ENCODE measurements at places on chromosomes 2 and 18.
A peak's percentile ranks its signal among the peaks of the same experiment; 100 is the strongest.

DNA sequence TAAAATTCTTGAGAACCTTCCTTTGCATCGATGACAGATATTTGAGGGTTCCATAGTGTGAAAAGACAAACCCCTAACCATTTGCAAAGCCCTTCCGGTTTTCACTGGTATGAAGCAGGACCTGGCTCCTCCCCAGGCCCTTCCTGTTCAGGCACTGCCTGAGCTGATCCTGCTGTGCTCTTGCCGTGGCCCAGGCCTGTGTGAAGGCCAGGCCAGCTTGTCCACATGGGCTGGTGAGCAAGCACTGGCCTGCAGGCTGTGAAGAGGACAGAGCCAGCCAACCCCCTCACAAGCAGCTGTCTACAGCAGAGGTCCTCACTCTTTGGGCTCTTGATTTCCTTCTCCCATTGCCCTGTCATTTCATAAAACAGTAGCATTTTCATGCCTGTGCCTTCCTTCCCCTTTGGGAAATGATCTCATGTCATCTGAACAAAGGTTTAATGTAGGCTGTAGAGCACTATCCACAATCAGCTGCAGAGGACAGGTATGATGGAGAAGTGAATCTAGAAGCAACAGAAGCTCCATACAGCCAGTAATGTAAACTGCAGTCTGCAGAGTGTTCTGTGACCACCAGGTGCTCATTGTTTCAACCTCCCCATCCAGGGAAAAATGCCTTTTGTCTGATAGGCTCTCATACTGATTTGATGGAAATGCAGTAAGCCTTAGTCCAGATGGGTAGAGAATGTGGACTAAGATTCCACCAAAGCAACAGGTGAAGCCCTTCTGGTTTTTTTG lies 19.8 kb downstream of the MPHOSPH10 start:
- DNase-seq, result no peak

GRCh38 chr2:173898996-173899395 lies 66.2 kb downstream of the SP3 start:
- DNase-seq, result no peak

DNA sequence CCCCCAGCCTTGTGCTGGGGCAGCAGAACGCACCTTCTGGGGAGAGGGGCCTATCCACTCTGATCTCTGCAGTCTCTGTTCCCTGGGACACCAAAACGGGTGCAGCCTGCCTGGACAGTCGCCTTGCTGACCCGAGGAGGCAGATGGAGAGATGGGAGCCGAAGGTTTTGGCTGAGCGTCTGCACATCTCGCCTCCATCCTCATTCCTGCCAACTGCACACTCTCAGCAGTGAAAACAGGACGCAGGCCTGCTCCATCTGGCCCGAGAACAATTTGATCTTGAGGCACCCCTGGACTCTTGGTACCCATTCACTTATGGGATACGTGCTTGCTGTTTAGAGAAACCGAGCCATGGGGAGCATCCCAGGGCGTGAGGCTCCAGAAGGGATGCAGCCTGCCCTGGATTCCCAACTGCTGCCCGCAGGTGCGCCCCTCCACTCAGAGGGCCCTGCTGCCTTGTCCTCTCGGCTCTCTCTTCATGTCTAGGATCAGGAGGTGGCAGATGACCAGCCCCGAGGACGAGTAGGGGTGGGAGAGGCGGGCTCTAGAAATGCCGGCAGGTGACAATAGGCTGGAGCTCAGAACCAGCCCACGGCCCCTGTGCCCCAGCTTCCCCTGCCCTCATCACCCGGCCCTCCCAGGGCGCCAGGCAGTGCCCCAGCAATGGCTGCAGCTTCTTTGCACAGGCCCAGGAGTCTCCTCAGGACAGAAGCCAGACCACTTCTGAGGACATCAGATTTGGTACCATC lies 9.1 kb upstream of the SEMA4C start:
- no peak for DNase-seq

GRCh38 chr18:12334863-12335262 lies 26.8 kb downstream of the TUBB6 start:
- no peak for DNase-seq

- no peak for DNase-seq
Measured at GRCh38 chr2:188571543-188572303, 280.0 kb downstream of the GULP1 start.

- no peak for DNase-seq
Measured at GRCh38 chr2:165462443-165462842, 7.1 kb upstream of the CSRNP3 start.

DNA sequence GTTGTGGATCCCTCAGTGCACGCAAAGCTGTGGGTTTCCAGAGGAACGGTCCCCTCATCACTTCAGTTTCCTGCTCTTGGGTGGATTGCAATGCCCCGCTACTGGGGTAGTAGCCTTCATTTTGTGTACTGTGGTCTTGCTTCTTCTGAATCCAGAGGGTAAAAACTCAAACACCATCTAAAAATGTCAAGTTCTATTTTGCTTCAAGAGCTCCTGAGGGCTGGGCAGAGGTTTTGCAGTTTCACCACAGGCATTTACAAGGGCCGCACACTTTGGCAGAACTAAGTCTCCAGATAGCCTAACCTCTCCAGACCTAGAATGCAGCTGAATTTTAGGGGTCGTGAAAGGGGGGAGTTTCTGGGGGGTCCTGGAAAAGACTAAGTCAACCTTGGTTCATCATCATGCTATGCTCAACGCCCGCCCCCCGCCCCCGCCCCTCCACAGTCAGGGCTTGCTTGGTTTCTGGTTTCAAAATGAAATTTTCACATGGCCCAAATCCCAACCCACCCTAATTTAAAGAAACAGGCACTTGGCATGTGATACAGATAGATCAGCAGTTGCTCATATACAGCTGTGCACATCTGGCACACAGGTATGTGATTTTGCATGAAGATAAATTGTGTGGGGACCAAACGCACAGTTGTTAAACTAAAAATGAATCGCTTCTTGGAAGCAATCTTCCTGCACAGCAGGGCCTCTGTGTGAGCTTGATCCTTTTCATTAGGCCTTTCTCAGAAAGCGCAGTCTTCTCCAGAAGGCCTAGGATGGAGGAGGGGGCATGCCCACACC lies 329.6 kb downstream of the OSR1 start:
- DNase-seq, result no peak

- DNase-seq, result no peak
Measured at GRCh38 chr2:139165041-139165440, 384.9 kb upstream of the NXPH2 start.

- no peak for DNase-seq
Measured at GRCh38 chr2:234286118-234286598, 210.7 kb downstream of the ARL4C start.

GRCh38 chr2:222707102-222707688 lies 35.7 kb downstream of the MOGAT1 start:
- DNase-seq, result no peak

- no peak for DNase-seq
Measured at GRCh38 chr2:46252891-46253659, 44.1 kb upstream of the EPAS1 start.

GRCh38 chr2:102209474-102209873 lies 22.7 kb downstream of the IL1RL2 start:
- no peak for DNase-seq

- no peak for DNase-seq
Measured at GRCh38 chr2:85613717-85614515, 2.0 kb upstream of the C2orf68 start.

- no peak for DNase-seq
Measured at GRCh38 chr2:192047315-192048107, 147.2 kb downstream of the TMEFF2 start.

- no peak for DNase-seq
Measured at GRCh38 chr2:191869178-191869577, 22.3 kb upstream of the CAVIN2 start.

DNA sequence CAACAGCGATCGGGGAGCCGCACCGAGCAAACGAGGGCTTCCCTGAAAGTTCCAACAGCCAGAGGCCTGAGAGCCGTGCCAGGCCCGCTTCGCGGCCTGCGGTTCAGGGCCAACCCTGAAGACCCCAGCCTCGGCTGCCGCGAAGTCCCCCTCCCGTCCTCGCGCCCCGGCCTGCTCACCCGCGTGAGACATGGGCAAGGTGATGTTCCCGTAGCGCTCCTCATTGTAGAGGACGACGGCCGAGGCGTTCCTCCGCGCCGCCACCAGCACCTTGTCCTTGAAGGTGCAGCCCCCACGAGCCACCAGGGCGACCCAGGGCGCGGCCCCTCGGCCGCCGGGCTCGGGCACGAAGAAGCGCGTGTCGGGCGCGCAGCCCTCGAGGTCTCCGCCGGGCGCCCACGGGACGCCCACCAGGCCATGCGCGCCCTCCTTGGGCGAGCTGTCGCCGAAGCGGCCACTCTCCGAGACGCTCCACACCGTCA lies 510 bp downstream of the RNF149 start:
- DNase-seq, result no peak

DNA sequence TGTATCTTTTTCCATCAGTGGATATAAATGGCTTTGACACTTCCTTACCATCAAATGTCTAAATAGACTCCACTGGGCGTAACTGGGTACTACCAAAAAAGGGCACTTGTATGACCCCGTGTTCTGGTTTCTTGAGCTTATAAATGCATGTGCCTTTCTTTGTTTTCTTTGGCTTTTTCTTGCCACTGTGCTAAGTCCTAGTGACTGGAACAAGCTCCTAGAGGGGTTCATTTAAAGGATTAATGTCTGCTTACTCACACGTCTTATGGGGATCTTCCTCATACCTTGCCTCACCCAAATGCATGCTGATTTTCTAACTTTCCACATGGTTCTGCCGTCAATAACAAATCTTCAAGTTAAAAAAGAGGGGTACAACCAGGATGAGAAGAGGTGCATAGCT lies 19.8 kb upstream of the ZNF532 start:
- no peak for DNase-seq

GRCh38 chr18:77146249-77147080 lies 13.9 kb upstream of the MBP start:
- no peak for DNase-seq

DNA sequence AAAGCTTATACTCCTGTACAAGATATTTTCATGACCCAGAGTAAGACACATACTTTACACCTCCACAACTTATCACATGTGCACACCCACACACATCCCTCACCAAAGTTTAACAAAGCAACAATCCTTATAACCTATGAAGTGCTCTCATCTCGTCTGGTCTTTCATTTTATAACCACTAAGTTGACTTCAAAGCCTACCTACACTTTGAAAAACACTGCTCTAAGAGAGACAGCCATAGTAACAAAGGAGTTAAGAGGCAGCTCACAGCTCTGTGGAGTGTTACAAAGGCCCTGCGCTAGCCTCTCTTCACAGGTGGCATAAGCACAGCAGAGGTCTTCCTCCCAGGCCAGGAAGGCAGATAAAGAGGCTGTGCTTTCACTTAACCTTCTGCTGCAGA lies 69.7 kb upstream of the TMEM200C start:
- no peak for DNase-seq

DNA sequence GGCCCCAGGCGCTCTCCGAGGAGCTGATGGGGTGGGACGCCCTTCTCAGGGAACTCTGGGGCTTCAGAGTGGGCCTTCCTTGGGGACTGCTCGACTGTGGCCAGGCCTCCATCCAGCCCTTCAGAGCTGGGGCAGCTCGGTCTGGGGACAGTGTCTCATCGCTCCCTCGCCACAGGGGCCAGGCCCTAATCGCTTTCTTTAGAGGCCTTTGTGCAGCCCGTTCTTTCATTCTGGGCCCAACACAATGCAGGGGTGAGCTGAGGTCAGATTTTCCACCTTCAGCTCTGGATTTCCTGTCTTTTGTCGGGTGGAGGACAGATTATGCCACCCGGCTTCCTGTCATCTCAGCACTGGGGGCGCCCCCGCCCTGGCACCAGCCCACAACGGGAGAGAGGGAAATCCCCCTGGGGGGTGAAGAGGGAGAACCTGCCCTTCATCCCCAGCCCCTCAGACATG lies 25.2 kb downstream of the MYCN start:
- DNase-seq, result no peak

GRCh38 chr18:47817017-47817794 lies 113.3 kb downstream of the SMAD2 start:
- no peak for DNase-seq

GRCh38 chr2:27042159-27042661 lies 9.3 kb upstream of the AGBL5 start:
- no peak for DNase-seq

- no peak for DNase-seq
Measured at GRCh38 chr2:240467149-240467642, 31.7 kb downstream of the GPC1 start.

GRCh38 chr2:235564884-235565530 lies 71.2 kb downstream of the AGAP1 start:
- no peak for DNase-seq

- peak; percentile 30 for DNase-seq
Measured at GRCh38 chr2:79511320-79511951, 1.4 kb upstream of the CTNNA2 start.

GRCh38 chr18:76791106-76791505 lies 31.3 kb upstream of the ZNF236 start:
- DNase-seq, result no peak

- DNase-seq, result no peak
Measured at GRCh38 chr2:45728458-45728942, 77.0 kb downstream of the PRKCE start.

DNA sequence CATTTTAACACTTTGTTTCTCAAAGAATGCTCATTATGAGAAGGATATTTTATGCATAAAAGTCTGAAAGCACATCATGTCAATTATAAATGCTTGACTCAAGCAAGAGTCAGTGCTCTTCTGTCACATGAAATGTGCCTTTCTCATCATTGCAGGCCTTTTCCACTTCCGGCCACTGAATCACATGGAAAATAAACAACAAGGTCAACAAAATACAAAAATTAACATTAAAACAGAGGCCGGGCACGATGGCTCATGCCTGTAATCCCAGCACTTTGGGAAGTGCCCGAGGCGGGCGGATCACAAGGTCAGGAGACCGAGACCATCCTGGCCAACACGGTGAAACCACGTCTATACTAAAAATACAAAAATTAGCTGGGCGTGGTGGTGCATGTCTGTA lies 480.6 kb downstream of the SPAG16 start:
- DNase-seq, result no peak

GRCh38 chr2:127105656-127106456 lies 1.1 kb downstream of the BIN1 start:
- no peak for DNase-seq

DNA sequence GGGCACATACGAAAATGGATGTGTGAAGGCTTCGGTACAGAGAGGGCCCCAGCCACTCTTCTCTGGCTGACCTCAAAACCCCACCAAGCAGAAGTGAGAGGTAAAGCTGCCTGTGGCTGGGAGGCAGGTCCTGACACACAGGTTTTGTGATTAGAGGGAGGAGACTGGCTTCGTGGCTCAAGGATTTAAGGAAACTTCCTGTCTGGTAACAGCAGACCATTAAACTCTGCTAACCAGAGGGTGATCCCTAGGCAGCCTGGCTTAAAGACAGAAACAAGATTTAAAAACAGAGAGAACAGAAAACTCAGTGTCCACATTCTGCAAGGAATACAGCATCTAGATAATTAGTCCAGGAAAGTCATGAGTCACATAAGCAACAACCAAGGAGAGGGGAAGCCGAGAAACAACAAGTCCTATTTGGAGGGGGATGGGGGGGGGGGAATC lies 101.9 kb downstream of the NFATC1 start:
- no peak for DNase-seq

- DNase-seq, result no peak
Measured at GRCh38 chr2:234136461-234136860, 86.0 kb downstream of the SPP2 start.

DNA sequence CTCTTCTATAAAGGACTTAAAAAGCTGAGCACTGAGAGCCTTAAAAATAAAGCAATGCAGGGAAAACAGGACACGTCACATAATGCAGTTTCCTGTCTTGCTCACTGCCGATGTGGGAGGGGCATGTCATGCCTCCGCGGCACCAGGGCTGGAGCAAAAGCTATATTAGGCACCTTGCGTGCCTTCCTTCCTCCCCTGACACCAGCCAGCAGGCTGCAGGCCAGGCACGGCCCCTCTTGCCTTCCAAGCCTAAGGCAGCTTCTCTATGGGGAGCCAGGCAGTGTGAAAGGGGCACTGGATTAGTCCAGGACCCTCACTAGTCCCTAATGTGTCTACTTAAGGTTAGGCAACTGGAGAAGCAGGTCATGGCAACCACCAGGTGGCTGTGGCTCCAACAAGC lies 26.3 kb downstream of the MRPL35 start:
- no peak for DNase-seq
